ENCODE measurements at places on chromosomes 6 and 20.
A peak's percentile ranks its signal among the peaks of the same experiment; 100 is the strongest.

GRCh38 chr6:51049983-51050877, 231.6 kb downstream of the TFAP2B start:
- peak; percentile 78 for DNase-seq

- no peak for DNase-seq
These were observed 690 bp upstream of the FILIP1 start for GRCh38 chr6:75494290-75494689.

- DNase-seq, result no peak
These were observed 17.9 kb downstream of the LAMP5 start for GRCh38 chr20:9532069-9532838.

- DNase-seq, result peak; percentile 97
These were observed 110.1 kb downstream of the KIF13A start for GRCh38 chr6:17877196-17877894.

DNA sequence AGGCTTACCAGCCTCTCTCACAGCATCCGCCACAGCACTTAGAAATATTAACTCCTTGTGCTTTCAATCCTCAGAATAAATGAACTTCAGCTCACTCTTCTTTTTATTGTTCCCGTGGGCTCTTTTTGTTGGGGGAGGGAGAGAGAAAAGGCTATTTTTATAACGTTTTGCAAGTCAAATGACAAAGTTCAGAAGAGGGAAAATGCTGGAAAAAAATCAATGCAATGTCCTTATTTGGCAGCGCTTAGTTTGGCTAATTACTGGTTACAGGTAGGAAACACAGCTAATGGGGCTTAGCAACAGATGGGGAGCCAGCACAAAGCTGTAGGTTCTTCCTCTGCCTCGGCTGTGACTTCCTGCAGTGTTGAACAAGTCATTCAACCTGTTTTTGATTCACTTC, 1067.0 kb upstream of the MAP3K7 start:
- DNase-seq, result no peak

DNA sequence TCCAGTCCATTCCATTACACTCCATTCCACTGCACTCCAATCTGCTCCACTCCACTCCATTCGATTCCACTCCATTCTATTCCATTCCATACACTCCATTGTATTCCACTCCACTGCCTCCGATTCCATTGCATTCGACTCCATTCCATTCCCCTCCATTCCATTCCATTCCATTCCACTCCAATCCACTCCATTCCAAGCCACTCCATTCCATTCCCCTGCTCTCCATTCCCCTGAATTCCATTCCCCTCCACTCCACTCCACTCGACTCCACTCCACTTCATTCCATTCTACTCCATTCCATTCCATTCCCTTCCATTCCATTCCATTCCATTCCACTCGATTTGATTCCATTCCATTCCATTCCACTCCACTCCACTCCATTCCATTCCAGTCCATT, 25.7 kb upstream of the DEFB125 start:
- DNase-seq, result no peak

GRCh38 chr6:139161817-139162284, 27.0 kb downstream of the HECA start:
- DNase-seq, result peak; percentile 34

DNA sequence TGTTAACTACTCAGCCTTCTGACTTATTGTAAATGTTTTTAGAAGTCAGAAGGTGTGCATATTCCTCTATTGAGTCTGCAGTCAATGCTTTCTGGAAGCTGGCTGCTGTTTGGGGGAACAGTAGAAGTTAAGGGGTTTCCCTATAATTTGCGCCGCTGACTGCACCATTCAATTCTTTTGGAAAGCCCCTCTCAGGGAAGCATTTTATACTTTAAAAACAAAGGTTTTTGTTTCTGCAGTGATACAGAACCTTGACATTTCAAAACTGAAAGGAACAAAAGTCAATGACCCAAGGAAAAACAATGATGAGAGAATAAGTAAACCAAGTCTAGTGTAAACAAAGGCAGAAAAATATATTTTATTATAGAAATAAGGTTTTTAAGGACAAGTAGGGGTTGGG, 120.8 kb upstream of the TNFAIP3 start:
- DNase-seq, result no peak

- DNase-seq, result peak; percentile 48
These were observed 250.1 kb downstream of the ATXN1 start for GRCh38 chr6:16511040-16511660.

DNA sequence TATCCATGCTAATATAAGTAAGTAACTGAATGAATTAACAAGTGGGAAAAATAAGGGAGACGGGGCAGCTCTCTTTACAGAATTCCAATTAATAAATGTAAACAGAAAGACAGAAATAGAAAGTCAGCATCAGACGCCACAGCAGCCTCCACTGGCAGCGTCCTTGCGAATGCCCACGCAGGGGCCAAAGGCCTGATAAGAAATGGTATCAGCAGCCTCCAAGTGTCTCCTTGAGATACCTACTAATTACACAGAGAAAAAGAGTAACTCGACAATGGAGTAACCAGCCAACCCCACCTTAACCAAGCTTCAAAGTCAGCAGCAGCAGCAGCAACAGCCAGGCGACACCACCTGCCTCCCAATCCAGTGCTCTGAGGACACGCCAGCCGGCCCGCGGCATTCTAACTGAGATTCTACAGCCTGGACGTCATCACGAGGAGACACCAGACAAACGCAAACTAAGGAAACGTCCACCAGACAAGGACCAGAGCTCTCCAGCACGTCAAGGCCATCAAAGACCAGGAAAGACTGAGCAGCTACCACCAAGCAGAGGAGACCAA, 78.8 kb downstream of the TAF4 start:
- no peak for DNase-seq

GRCh38 chr20:37945091-37945547, 42.2 kb downstream of the VSTM2L start:
- DNase-seq, result no peak

DNA sequence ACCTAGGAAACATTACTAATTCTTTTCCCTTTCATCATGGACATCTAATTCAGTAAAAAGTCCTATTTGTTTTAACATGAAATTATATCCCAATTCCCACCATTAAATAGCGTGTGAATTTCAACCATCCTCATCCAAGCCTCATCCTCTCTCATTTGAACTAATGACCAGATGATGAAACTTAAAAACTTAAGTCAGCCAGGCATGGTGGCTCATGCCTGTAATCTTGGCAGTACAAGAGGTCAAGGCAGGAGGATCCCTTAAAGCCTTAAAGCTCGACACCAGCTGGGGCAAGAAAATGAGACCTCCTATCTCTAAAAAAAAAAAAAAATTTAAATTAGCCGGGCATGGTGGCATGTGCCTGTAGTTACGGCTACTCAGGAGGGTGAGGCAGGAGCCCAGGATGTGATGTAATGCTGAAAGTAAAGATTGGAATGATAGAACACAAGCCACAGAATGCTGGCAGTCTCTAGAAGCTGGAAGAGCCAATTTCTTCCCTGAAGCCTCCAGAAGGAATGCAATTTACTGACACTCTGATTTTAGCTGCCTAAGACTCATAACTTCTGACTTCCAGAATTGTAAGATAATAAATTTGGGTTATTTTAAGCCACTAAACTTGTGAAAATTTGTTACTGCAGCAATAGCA, 27.1 kb upstream of the HAO1 start:
- DNase-seq, result peak; percentile 53

- DNase-seq, result no peak
These were observed 329.7 kb downstream of the BTBD9 start for GRCh38 chr6:38310061-38310460.

GRCh38 chr6:106511288-106512047, 117.8 kb downstream of the RTN4IP1 start:
- peak; percentile 15 for DNase-seq

- DNase-seq, result no peak
These were observed 32.0 kb downstream of the TMEM242 start for GRCh38 chr6:157291356-157291755.

DNA sequence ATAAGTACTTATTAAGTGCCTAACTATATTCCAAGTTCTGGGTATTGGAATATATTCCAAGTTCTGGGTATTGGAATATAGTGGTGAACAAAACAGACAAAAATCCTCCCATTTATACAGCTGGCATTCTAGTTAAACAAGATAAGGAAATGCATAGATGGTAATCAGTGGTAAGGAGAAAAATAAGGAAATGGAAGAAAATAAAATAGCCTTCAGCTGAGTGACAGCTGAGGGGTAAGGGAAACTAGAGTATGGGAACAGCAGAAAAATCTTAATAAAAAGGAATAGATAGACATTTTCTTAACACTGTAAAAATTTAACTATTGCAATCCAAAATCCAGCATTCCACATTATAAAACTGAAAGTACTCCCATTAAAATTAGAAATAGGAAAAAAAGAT, 17.2 kb upstream of the WFDC10A start:
- no peak for DNase-seq

- DNase-seq, result no peak
These were observed 23.2 kb downstream of the UBE2V1 start for GRCh38 chr20:50089787-50090177.

DNA sequence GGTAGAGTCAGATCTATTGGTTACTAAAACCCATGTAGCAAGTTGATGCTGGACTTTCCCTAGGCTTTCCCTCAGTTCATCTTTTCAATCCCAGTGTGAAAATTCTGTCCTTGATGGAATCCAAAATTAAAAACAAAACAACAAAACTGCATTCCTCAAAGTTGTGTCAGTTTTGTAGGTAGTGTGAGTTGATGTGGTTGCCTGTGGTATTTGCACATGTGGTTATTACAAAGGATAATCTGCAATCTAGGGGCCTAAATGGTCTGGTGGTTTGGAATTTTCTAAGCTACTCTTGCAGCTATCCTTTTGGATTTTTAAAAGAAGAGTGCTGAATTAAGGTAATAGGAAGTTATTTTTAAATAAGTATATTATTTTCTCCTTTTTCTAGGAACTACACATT, 132.2 kb upstream of the SCGN start:
- DNase-seq, result no peak

GRCh38 chr6:152380993-152381898, 255.9 kb downstream of the SYNE1 start:
- peak; percentile 97 for DNase-seq

- peak; percentile 66 for DNase-seq
These were observed 87.7 kb downstream of the TMEM242 start for GRCh38 chr6:157235600-157236039.

DNA sequence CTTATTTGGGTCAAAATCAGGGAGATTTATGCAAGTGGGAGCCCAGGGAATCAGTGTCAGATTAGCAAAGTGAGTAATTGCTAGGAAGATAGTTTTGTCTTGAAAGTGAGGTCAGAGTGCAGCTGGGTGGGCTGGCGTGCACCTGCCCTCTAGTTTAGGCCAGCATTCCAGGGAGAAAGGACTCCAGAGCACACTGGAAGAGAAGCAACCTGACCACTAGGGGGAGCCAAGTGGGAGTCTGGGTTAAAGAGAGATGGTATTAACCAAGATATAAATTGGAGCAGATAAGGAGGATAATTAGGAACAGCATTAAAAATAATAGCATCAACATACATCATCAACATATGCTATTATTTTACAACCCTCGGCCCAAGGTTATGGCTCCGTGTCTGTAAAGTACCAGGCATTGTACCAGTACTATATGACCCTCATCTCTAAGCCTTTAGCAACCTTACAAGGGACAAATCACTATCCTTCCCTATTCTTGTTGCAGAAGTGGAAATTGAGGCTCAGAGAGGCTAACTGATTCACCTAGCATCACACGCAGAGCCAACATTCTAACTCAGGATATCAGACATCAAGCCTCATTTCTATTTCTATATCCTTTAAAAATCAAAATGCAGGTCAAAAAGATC, 57.8 kb downstream of the SLC2A10 start:
- peak; percentile 43 for DNase-seq

DNA sequence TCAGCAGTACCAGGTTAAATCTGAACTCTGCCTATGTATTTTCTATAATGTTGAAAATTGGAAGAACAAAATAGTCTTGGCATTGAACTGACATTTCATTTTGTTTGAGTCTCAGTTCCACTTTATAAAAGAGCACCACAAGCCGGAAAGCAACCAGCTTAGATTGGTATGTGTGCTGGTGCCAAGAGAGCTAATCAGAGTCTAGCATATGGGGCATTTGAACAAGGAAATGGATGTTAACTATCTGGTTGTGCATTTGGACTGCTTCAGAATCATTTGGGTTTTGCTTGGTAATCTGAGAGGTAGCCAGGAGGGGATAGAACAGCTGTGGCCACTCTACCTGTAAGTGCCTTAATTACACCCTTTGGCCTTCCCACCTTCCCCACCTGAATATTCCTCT, 184.8 kb downstream of the GRIK2 start:
- DNase-seq, result no peak

DNA sequence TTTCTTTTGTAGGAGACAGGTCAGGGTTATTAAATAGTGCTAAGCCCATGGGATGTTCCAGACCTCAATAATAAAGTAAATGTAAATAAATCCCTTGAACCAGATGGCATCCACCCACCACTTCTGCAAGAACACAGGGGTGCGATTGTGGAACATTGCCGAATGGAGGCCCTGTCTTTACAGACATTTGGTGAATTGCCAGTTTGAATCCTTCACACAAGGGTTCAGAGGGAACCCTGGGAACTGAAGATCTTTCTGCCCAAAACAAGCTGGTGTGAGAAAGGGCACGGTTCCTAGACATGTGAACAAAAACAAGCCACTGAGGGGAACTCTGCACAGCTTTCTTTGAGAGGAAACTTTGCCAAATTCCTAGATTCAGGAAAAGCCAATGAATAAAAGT, 30.2 kb upstream of the RNF8 start:
- DNase-seq, result peak; percentile 27

GRCh38 chr6:39980839-39981580, 46.7 kb upstream of the MOCS1 start:
- peak; percentile 58 for DNase-seq

- DNase-seq, result no peak
These were observed 94.7 kb downstream of the PHF3 start for GRCh38 chr6:63730311-63730710.

DNA sequence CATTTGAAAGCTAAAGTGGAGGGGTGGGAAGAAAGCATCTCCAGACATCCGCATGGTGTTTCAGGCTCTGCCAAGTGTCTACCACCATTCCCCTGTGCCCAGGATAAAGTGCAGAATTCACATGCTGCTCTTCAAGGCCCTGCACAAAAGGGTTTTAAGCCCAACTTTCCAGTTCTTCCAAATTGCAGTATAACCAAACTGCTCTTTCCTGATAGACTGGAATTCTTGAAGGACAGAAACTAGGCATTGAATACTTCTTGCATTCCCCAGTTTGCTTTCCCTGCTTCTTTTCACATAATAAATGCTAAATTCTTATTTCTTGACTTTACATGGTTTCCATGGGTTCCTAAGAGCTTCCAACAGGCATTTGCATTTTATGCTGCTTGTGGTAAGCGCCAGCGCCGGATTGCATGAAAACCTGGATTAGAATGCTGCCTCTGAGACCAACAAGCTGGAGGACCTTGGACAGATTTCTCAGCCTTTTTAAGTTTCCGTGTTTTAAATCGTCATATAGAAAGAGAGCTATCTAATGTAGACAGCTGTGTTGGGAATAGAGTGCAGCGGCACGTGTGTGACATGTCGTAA, 7.9 kb downstream of the SOX4 start:
- no peak for DNase-seq
